NAMALWA (cell line): ENCODE measurements at places on chromosomes 13 and 19.

DNA sequence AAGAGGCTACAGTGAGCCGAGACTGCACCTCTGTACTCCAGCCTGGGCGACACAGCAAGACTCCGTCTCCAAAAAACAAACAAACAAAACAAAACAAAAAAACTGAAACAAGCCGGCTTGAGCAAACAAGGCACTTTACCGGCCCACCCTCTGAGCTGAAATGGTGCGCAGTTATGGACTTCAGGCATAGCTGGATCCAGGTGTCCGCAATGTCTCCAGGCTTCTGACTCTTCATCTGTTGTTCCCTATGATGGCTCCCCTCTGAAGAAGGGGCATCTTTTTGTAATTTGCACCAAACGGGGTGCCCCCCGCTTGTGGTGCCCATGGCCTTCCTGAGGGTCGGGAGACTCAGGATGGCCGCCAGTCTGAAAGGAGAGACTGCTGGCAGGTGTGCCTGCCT is 6.2 kb downstream of the C2CD4C start:
- no peak for DNase-seq

GRCh38 chr19:10887616-10888367 is 16.4 kb downstream of the CARM1 start:
- no peak for DNase-seq

- DNase-seq = no peak
Measured at GRCh38 chr13:32135655-32136054, 104.1 kb downstream of the FRY start.

GRCh38 chr13:99809926-99810325 is 161.6 kb downstream of the ZIC5 start:
- DNase-seq = no peak

DNA sequence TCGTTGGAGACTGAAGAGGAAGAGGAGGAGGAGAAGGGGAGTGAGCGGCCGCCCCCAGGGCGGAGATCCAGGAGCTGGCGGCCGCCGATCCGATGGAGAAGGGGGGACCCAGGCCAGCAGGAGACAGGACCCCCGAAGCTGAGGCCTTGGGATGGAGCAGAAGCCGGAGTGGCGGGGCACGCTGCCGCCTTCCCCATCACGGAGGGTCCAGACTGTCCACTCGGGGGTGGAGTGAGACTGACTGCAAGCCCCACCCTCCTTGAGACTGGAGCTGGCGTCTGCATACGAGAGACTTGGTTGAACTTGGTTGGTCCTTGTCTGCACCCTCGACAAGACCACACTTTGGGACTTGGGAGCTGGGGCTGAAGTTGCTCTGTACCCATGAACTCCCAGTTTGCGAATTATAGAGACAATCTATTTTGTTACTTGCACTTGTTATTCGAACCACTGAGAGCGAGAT is 1.8 kb downstream of the GADD45B start:
- peak; percentile 76 for DNase-seq

DNA sequence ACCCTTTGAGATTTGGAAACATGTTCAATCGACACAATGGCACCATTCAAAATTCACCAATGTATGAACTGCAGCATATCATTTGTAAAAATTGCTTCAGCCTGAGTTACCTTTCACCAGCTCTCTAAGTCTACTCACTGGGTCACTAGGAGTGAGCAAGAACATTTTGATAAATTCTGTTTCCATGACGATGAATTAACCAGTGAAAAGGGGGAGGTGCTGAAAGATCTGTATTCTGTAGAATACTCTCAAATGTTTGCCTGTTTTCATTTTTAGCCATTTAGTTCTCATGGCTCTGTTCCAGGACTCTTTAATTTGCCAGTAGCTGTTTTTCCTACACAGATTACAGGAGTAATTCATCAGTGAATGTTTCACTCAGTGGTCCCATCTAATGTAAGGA is 883.4 kb downstream of the DIAPH3 start:
- DNase-seq = no peak

DNA sequence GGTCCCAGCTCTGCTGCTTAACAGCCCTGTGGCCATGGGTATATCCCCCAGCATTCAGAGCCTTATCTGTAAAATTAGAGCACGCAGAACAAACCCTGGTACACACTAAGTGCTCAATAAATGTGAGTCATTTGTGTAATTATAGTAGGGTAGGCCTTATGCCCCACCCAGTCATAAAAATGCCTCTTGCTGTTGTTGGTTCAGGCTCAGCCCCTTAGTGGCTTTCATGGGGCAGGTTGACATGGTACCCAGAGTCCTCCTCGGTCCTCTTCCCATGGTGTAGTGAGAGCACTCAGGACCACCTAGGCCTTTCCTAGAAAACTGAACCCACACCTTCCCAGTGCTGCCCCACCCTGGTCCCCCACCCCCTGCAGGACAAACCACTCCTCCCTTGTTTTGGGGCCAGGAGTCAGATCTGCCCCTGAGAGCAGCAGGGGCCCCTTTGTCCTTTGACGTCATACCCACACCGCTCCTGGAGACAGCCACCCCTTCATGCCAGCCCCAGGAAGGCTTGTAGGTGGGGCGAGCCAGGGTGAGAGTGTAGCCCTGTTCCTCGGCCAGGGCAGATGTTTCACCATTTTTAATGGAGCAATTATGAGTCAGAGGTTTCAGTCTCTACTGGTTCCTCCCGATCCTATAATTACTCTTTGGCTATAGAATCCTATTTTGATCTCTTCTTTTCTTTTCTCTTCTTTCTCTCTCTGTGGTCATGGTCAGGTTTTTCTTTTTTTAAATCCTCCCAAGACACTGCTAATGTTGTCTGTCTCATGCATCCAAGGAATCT is 36.8 kb downstream of the ACTN4 start:
- no peak for DNase-seq

DNA sequence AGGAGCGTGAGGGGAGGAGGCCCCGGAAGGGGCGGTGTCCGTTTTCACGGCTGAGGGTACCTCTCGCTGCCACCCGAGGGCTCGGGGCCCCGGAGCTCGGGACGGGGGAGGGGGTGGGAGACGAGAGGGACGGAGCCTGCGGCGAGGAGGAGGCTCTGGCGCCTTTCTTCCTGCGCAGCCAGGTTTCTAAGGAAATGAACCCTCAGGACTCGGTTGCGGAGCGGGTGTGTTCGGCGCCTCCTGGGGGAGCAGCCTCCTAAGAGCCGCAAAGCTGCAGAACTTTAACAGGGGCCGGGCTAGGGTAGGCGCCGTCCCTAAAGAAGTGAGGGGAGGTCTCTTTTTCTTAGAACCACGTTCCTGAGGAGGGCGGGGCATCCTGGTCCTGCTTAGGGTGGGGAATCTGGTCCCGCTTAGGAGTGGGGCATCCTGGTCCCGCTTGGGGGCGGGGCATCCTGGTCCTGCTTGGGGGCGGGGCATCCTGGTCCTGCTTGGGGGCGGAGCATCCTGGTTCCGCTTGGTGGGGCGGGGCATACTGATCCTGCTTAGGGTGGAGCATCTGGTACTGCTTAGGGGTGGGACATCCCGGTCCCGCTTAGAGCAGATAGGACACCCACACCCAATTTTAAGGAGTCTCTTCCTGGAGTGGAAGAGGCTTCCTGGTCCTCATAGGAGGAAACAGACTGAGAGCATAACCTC is 6.2 kb downstream of the SYT5 start:
- peak; percentile 80 for DNase-seq

DNA sequence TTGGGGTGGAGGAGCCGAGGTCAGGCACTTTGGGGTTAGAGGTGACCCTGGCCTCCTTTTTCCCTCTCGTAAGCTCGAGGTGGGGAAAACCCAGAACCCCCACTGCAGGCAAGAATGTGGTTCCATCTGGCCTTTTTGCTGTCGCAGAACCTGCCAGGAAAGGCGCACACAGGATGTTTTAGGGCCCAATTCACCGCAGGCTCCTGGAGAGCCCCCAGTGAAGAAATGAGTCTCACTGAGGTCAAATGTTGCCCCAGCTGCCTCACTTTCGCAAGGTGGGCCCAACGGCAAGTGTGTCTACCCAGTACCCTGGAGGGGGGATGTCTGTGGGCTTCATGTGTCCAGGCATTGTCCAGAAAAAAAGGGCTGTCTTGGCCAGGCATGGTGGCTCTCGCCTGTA is 61.8 kb downstream of the PEX11G start:
- no peak for DNase-seq

DNA sequence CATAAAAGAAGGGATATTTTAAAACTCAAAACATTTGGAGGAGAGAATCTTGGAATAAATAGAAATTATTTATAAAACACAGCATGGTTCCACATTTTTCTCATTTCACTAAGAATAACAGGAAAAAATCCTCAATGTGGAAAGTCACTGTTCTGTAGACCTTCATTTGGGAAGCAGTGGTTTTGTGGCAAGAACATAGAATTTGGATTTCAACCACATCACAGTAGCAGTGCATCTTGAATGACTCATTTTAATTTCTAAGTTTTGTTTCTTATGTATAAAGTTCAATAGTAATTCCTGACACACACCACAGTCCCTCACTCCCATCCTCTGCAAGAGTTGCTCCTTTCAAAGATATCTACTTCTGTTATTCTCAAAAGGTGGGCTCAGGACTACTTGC is 264.0 kb downstream of the ENOX1 start:
- DNase-seq = no peak

DNA sequence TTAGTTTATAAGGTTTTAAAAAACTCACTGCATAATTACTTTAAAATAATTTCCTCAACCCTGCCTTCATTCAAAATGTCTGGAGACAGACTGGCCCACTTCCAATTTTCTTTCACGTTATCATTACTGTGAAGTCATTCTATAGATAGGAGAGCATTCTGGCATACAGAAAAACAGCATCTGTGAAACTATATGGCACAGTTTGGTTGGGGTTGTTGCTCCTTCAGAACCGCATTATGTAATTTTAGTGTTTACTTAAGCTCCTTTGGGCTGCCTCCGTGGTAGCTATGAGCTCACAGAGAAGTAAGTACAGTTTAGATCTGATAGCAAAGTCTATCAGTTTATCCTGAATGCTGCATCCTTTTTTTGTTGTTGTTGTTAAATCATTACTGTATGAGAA is 104.3 kb downstream of the KCNRG start:
- no peak for DNase-seq

DNA sequence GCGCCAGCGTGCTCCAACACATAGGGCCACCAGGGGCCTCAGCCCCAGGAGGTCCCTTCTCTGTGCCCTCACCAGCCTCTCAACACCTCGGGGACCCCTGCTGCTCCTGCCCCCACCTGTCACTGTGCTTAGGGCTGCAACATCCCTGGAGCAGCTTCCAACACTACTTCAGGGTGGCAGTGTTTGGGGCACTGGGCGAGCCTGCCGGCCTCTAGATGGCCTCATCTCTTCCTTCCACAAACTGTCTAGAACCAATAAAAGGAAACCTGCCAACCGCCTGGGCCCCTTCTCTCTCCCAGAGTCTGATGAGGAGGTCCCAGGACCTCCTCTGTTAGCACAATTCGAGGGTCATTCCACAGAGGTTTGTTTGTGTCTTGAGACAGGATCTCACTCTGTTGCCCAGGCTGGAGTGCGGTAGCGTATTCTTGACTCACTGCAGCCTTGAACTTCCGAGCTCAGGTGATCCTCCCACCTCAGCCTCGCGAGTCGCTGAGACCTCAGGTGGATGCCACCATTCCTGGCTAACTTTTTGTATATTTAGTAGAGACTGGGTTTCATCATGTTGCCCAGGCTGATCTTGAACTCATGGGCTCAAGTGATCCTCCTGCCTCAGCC is 10.1 kb upstream of the SHD start:
- DNase-seq = no peak

DNA sequence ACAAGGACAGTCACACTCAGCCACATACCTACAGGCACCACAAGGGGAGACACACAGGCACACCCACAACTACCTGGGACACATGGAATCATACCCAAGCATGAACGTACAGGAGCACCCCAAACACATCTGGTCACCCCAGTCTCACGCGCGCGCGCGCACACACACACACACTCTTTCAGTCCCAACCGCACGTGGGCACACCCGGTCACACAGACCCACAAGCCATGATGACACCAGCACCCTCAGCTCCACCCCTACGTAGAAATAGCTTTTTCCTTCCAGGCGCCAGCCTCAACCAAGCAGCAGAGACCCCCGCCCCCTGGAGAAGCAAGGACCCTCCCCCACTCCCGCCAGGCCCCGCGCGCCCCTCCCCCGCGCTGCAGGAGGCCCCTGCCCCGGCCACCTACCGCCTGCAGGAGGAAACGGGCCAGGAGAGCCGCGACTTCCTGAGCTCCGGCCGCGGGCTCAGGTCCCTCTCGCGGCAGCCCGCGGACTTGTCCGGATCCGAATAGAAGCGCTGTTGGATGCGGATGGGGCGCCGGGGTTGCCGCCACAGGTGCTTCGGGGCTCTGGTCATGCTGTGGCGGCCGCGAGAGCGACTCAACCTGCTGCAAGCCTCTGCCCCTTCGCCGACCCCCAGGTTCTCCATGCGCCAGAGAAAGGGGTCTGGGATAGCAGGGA is 6.4 kb upstream of the PDE4C start:
- no peak for DNase-seq

GRCh38 chr19:7346488-7346971 is 2.2 kb upstream of the ARHGEF18 start:
- DNase-seq = peak; percentile 73

- DNase-seq = no peak
Measured at GRCh38 chr19:55094456-55095259, 19.0 kb downstream of the EPS8L1 start.

GRCh38 chr13:98577836-98578285 is 954 bp upstream of the STK24 start:
- DNase-seq = no peak

GRCh38 chr19:57305056-57305455 is 15.2 kb upstream of the ZNF543 start:
- no peak for DNase-seq

DNA sequence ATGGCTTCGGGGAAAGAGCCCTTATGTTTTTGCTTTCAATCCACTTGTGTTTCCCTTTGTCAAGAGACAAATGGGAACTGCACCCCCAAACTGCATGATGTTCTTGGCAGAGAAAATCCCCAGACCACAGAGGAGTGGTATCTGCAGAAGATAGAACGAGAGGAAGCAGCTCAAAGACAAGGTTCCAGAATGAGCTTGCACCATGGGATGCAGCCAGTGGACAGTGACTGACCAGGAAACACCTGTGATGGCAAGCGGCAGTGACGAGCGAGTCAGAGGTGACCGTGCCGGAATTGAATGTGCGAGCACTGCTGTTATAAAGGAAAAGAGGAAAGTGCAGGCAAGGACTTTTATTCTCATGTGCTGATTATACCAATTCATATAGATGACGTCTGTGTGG is 46.3 kb downstream of the IRS2 start:
- DNase-seq = no peak

DNA sequence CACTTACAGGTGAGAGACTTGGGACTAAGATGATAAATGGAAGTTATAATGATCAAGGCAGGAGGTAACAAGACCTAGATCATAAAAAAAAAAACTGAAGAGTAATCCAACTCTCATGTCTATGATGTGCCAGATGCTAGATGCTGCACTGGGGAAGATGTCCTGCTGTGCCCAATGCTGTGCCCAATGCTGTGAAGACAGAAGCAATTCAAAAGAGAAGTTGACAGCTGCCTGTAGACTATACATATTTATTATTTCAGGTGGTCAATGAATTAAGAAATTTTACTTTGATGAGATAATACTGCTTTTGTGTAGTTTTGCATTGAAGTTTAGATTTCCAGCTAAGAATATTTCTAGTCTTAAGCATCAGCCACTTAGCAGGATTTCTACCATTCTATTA is 21.5 kb downstream of the VWA8 start:
- no peak for DNase-seq
